Femur (tissue), 1 donor: ENCODE measurements at places on chromosomes 6 and 20.

- no peak for DNase-seq
Measured at GRCh38 chr6:156988276-156989158, 211.3 kb downstream of the ARID1B start.

- peak; percentile 65 for DNase-seq
Measured at GRCh38 chr6:44849806-44850205, 462.3 kb downstream of the CDC5L start.

GRCh38 chr6:82248273-82248735 lies 760 bp upstream of the IBTK start:
- no peak for DNase-seq

DNA sequence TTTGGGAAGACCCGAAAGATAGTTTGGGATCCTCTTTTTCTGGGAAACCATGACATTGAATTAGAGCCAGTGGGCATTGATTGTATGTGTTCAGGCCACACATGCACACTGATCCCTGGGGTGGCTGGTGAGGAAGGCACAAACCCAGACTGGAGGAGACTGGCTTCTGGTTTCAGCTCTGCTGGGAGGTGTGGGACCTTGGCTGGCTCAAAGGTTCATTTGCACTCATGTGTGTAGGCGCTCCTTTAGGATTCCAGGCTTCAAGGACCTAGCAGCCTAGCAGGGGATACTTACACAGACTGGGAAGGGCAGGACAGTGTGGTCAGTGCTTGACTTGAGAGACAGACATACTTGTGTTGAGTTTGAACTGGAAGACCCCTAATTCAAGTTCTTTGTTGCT lies 7.2 kb downstream of the RIN2 start:
- DNase-seq, result no peak

DNA sequence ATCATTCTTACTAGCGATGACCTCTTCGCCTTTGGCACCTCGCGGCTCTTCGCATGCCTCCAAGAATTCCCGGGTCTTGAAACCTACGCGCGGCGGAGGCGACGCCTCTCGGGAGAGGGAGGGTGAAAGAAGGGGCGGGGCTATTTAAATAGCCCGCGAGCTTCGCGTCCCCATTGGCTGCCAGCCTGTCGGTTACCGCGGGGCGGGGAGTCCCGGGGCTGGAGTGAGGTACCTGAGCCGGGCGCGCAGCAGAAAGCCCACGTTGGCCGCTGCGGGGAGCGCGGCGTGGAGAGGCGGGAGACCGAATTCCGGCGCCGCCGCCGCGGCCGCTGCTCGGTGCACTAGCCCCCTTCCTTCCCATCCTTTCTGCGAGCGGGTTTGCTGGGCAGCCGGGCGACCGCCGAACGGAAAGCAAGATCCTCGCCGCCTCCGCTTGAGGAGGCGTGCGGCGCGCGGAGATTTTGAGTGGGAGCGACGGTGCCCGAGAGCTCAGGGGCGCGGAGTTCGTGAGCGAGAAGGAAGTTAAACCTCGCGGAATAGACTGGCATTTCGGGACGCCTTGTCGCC lies at the start of gene BMP6:
Gene BMP6 (plus strand): TSS at position 251 of the 567 bp plus-strand sequence. CDS start 857 bp downstream, outside the sequence.
- DNase-seq, result peak; percentile 93

GRCh38 chr6:2127484-2127911 lies 117.9 kb downstream of the GMDS start:
- DNase-seq, result no peak

- DNase-seq, result no peak
Measured at GRCh38 chr6:120903836-120904235, 430.4 kb downstream of the TBC1D32 start.

- no peak for DNase-seq
Measured at GRCh38 chr6:100370265-100370664, 94.5 kb downstream of the SIM1 start.

GRCh38 chr20:57716202-57716601 lies 6.4 kb upstream of the PMEPA1 start:
- DNase-seq, result no peak

GRCh38 chr6:136487759-136488425 lies 62.3 kb downstream of the MAP7 start:
- DNase-seq, result no peak

- DNase-seq, result no peak
Measured at GRCh38 chr20:45588800-45589199, 9.7 kb upstream of the WFDC8 start.

- DNase-seq, result no peak
Measured at GRCh38 chr6:138499303-138500018, at the start of gene NHSL1. TSS of gene NHSL1 (minus strand) at chr6:138499494. CDS start at chr6:138499290, 204 bp downstream.

DNA sequence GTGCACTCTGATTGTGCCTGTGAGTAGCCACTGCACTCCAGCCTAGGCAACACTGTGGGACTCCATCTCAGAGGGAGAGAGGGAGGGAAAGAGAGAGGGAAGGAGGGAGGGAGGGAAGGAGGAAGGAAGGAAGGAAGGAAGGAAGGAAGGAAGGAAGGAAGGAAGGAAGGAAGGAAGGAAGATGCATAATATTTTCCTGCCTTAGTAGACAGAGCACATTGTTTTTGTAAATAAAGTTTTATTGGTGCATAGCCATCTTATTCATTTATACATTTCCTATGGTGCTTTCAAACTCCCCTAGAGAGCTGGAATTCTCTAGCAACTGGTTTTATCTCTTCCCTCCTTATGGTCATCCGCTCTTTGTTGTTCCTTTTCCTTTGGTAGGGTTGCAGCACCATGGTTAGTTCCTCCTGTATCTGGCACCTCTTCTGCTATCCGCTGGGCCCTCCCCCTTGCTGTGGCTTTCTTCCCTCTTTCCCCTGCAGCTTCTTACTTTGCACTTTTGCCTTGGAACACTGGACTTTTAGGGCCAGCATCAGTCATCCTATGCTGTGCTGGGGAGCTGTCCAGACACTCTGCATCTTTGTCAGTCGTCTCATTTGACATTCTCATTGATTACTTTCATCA lies 20.2 kb downstream of the GPR6 start:
- DNase-seq, result no peak

DNA sequence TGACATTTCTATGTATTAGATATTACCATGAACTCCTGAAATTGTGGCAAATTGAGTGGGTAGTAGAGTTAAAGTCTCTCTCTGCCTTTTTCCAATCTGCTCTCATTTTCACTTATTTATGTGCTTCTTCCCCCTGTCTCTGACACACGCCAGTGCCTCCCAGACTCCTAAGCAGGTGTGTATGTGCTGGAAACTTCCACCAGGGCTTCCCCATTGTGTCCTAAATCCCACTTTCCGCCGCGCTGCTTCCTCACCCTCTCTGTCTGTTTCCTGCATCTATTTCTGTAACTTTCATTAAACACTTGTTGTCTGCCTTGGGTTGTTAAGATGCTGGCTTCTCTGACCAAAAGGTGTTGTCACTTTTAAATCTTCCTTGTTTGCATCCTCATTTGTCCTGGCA lies 97.6 kb upstream of the HDGFL1 start:
- DNase-seq, result no peak

DNA sequence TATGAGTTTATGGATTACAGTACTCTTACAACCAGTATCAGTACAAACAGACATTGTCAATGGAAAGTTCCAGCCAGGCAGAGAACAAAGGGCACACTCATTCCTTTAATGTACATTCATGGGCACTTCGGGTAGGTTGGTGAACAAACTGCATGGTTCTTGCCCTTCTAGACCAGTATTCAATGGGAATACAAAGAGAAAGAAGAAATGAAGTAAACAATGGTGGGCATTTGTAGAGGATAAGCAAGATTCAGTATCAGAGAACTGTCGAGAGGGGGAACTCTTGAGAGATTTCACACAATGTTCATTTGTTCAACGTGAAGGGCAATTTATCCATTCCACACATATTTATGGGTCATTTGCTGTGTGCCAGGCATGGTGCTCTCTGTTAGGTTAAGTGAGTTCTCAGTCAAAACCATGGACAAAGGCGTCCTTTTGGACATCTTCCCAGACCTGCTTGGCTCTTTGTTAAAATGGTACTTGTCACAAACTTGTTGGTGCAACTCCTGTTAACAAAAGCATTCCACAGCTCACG lies 714.8 kb downstream of the DHX35 start:
- DNase-seq, result no peak

GRCh38 chr6:3718407-3718806 lies 33.1 kb downstream of the PXDC1 start:
- DNase-seq, result no peak

- DNase-seq, result peak; percentile 47
Measured at GRCh38 chr6:113859349-113860180, 2.4 kb downstream of the MARCKS start.

DNA sequence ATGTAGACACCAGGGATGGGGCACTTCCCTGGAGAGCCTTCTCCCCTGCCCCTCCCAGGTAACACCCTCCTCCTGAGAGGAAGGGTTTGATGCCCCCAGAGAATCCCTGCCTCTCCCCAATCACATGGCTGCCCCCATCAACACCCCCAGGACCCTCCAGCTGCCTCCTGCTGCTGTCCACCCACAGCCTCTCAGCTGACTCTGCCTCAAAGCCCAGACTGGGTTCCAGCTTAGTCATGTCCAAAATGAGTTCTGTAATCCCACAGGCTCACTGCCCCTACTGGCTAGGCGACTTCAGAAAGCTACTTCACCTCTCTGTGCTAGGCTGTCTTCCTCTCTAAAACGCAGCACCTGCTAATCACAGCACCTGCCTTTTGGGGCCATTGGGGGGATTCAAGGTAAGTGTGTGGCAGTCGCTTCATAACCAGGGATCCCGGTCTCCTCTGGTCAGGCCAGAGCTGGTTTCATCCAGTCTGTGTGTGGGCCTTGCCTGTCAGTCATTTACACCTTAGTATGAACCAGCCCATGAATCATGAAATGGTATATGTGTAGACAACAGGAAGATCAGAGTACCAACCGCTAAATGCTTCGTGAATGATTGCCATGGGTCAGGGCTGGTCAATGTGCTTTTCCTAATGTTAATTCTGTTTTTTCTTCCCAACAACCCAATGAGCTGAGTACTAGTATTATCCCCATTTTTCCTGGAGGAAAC lies 40.4 kb downstream of the TFEB start:
- DNase-seq, result no peak

DNA sequence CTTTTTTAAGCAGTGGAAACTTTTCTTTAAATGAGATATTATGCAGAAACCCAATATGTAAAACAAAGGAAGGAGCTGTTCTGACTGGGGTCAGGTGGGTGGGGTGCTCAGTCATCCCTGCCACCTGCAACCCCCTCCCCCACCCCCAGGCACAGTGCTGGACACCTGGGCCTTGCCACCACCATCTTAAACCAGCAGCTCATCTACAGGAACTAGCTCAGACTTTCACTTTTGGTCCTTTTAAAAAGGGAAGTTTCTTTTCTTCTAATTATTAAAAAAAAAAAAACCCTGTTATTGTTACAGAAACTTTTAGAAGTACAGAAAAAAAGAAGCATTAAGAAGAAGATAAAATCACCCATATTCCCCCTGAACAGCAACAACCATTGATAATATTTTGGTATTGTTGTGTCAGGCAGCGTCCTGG lies 37.1 kb downstream of the PPP1R16B start:
- peak; percentile 47 for DNase-seq

DNA sequence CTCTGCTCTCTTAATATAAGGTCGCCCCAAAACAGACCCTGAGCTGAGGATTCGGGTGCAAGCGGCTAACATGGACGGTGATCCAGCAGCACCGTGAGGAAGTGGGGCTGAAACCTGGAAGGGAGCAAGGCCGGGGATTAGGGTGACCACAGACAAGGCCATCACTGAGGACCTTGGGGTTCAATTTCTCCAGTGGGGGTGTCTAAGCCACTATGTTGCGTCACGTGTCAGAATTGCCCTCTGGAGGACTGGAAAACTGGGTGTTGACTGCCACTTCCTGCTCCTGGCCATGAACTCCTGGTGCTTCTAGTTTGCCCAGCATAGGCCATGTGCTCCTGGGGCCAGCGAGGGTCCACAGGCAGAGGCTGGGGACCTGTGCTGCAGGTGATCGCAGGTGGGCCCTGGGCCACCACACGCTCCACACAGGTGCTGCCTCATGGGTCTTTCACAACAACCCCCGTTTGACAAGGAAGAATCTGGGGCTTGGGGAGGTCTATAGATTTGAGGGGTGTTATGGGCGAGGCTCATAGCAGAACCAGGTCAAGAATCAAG lies 101.9 kb downstream of the CDH26 start:
- no peak for DNase-seq

DNA sequence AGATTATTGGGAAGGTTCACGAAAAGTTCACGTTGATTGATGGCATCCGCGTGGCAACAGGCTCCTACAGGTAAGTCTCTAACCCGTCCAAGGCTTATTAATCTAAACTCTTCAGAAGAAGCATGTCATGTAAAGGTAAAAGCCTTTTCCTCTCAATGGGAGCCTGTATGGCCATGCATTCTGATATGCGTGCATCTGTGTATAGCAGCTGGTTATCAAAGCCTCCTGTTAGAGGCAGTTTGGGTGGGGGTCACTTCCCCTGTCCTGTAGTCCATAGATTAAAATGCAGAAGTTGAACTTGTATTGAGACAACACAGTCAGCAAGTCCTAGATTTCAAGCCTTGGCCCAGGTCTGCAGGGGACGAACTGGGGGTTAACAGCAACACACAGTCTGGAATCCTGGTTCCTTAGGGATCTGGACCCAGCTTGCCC lies 14.2 kb upstream of the DHX35 start:
- DNase-seq, result no peak

DNA sequence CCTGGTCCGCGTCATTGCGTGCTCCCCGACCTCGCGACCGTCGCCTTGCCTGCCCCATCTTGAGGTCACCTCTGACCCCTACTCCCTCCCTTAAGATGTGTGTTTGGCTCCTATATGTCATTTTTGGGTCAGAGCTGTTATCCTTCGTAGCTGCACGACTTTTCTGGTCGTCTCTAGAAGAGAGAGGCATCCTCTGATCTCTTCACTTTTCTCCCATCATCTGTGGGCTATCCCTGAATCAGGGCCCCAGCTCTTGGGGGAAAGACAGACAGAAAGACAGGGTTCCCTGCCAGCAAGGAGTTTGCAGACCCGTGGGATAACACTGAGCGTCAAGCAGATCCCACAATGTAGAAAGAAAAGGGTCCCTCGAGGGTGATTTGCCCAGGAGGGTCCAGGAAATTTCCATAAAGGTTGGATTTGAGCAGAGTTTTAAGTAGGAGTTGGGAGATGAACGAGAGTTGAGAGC lies 555 bp downstream of the FAM120B start:
- no peak for DNase-seq
